Kidney capillary endothelial cell (primary cell): ENCODE measurements at places on chromosomes 2 and 18.
A peak's percentile ranks its signal among the peaks of the same experiment; 100 is the strongest.

GRCh38 chr18:48781163-48781987, 169.4 kb downstream of the SMAD7 start:
- DNase-seq: peak; percentile 72

DNA sequence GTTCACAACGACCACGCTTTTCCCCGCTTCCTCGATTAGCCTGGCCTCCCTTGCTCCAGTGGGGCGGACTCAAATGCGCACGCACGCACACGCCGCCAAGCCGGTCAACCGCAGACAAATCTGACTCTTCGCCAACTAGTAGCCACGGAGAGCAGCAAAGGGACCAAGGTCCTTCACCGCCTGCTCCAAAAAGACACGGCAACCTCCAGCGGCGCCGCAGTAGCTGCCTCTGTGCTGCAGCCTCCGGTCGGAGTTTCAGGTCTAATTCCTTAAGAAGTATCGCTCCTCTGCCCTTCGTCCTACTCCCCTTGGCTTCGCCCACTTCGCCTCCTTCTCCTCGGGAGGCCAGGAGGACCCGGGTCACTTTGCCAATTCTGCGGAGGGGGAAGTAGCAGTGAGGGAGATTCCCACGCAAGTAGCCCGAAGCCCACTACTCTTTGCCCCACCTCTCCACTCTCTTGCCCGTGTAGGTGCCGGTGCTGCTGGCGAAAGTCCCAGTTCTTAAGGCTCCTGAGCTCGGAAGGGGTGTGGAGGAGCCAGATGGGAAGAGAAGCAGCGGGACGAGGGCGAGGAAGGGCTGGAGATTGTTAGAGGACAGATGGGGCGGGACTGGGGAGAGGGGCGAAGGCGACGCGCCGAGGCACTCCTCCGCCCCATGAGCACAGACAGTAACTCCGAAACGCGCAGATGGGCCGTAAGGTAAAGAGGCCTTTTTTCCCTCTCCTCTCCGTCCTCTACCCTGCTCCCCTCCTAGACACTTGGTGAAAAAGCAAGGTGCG, 615 bp downstream of the AKAIN1 start:
- DNase-seq: no peak

- DNase-seq: no peak
Observed at GRCh38 chr2:27071990-27072830, 756 bp upstream of the OST4 start.

- no peak for DNase-seq
Observed at GRCh38 chr18:14933049-14933851, 185.3 kb downstream of the ANKRD30B start.

GRCh38 chr2:98507891-98508708, 63.4 kb downstream of the INPP4A start:
- DNase-seq: no peak

GRCh38 chr2:202122980-202123720, 50.1 kb downstream of the KIAA2012 start:
- DNase-seq: no peak

DNA sequence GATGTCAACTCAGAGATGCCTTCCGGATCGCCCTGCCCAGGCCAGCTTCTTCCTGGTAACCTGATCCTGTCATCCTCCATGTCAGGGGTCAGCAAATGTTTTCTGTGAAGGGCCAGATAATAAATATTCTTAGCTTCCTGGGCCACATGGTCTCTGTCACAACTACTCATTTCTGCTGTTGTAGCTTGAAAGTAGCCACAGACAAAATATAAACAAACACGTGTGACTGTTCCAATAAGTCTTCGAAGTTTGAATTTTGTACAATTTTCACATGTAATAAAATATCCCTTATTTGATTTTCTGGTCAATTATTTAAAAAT, 35.8 kb downstream of the ANXA4 start:
- DNase-seq: no peak

DNA sequence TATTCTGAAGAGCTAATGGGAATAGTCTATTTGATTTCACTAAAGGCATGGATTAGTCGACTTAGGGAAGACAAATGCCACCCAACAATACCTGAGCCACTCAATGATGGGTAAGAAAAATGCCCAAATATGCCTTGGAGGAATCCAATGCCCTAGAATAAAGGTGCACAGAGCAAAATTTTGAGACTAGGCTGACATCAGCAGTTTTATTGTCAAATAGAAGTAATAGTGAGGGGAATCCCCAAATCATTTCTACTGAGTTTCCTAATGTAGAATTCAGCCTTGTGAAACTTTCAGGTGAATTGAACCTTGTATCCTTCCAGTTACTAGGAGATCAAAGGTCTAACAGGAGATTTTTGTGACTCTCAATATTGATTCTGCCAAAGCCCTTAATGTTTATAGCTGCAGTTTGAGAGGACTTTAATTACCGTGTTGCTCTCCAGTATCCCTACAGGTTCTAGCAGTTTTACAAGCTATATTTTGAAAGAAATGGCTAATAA, 50.8 kb upstream of the THSD7B start:
- DNase-seq: no peak

DNA sequence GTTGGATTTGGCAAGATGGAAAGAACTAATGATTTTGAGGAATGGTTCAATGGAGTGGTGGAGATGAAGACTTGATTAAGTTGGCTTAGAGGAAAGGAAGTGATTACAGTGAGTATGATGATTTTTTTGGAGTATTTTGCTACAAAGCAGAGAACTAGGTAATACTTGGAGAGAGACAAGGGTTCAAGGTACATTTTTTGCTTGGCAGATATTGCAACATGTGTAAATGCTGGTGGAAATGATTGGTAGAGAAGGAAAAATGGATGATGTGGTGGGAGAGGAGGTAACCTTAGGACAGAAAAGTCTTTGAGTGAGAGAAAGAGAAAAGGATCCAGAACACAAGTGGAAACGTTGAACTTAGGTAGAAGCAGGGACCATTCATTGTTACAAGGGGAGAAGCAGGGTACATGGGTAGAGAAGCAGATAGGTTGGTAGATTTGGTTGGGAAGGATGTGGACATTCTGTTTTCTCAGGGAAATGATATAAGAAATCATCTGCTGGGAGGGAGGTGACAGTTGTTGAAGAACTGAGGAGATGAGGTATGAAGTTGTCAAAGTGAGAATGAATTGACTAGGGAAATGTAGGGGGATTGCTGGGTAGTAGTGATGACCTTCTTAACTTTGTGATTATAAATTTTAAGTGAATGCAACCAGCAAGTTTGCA, 6.5 kb downstream of the EHBP1 start:
- no peak for DNase-seq

DNA sequence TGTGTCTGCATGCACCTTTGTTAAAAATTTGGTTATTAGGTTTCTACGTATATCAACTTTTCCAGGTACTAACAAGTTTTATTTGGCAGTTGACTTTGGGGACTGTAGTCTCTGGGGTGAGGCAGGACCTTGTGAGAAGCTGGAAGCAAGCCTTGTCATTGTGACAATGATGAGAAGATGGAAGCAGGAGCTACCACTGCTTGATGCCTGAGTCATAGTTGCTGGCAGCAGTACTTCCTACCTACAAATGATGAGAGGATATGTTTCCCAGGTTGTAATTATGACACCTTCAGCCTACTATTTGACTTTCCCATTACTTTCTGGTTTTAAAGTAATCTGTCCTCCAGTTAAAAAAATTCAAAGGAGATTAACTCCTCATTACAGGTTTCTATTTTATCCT, 516.3 kb downstream of the NRXN1 start:
- DNase-seq: no peak

DNA sequence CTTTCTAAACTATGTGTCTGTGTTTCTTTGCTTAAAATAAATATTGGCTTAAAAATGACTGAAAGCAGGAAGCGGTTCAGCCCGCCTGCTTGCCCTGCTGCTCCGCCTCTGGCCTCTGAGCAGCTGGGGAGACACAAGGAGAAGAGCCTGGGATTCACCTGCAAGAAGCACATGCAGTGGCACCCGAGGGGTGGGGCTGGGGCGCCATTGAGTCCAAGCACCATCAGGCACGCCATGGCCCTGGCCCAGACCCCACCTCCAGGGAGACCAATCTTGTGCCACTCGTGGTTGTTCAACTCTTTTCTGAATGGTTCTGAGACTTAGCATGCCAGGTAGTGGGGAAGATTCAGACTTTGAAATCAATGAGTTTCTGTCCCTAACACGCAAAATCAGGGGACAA, 495.5 kb upstream of the MYT1L start:
- DNase-seq: no peak

- DNase-seq: no peak
Observed at GRCh38 chr2:150107170-150107569, 380.3 kb downstream of the RND3 start.

DNA sequence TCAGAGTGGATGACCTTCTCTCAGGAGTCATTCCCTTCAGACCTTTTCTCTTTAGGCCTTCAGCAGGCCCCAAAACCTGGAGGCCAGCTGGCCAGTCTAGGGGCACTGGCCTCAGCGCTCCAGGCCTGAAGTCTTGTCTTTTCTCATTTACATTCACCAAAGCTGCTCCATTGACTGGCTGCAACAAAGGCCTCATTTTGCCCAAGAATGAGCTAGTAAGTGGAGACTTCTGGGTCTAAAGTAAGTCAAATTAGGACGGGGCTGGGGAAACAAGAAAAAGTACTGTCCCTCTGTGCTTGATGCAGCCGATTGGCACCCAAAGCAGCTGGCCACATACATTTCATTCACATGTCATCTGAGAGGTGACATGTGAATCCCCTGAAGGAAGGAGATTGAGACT, 83.8 kb upstream of the RIOK3 start:
- no peak for DNase-seq

- peak; percentile 11 for DNase-seq
Observed at GRCh38 chr2:241637795-241638660, 535 bp downstream of the ATG4B start.

GRCh38 chr2:240959941-240960308, 38.5 kb upstream of the SNED1 start:
- DNase-seq: no peak

- DNase-seq: no peak
Observed at GRCh38 chr2:88614497-88615157, 12.6 kb downstream of the EIF2AK3 start.

DNA sequence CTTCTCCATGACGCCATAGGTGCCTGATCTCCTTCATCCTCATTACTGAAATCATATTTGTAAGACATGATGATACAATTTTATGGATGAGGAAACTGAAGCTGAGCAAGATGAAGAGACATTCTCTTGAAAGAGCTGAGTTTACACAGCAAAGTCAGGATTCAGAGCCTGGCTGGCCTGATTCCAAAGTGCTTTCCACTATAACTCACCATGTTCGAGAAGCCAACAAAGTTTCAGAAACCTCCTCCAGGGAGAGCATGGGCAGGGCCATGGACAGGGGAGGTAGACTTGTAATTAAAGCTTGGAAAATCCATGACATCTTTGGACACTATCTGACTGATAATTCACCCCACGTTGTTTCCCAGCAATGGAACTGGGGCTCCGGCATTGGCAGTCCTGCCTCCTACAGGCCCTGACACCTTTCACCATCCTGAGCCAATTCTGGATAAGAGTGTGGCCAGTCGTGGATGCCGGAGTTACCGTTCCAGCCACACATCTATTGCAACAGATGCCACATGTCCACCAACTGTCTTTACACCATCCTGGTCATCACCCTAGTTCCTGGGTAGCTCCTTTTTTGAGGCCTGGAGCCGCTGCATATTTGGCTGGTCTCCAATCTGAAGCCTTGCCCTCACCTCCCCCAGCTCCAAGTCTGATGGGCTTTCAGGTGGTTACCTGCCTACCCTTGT, 85.0 kb upstream of the PPP1CB start:
- DNase-seq: no peak

GRCh38 chr2:128282976-128283810, 35.5 kb downstream of the HS6ST1 start:
- no peak for DNase-seq

DNA sequence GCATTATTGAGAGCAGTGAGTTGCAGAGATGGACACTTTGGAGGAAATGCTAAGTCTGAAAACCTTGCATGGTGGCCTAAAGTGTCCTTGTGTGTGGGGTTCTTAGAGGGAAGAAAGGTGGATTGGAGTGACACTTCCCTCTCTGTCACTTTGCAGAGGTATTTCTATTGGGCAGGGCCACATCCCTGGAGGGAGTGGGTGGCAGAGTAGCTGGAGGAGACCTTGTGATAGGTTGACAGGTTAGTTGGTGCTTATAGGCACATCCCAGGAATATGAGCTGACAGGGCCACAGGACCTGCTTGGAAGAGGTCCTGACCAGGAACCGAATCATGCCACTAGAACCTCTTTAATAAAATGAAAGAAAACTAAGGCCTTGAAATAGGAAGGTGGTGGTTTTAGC, 972 bp upstream of the IGFBP5 start:
- DNase-seq: no peak

DNA sequence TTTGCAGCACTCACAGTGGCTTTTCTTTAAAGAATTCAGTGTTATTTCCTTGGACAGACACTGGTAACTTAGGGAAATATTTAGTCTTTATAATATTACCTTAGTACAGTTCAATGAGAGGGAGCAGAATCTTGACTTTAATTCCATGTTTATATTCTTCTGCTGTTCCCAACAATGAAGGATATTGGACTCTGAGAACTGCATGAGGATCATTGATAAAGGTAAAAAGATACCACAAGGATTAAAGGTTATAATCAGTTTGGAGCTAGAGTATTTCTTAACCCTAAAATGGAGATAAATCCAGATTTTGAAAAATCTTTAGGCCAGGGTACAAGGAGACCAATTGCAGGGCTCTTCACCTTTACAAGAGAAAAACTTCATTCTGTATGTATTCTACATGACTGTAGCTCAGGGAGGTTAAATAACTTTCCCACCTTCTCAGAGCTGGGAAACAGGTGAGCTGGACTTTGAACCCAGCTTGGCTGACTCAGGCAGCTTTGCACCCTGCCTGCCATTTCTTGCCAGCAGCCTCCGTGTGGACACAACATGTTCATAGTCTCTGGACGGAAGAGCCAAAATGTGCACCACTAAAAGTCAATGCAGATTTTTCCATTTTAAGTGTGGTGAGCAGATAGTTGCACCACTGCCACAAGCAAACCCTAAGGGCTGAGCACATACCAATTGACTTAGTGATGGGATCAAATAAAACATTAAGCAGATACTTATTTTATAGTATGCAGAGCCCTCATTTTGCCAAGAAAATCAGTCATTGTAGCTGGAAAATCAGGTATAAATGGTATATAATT, 26.7 kb downstream of the UPP2 start:
- no peak for DNase-seq

DNA sequence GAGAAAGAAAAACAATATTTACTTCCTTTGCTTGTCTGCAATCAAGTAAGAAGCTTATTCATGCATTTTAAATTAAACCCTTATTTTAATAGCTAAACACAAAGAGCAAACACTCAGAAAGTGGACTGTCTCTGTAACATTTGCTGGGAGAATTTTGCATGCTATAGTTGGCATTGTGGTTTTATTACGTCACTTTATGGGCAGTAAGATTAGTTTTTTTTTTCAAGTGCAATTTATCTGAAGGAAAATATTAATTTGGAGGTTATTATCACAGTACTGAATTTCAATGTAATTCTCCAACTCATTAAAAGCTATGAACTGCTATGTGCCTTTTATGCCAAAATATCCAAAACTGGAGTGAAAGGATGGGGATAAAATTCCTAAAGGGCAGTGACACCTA, 103.3 kb downstream of the TMEFF2 start:
- DNase-seq: no peak

- DNase-seq: no peak
Observed at GRCh38 chr18:78159397-78159796, 820.2 kb upstream of the SALL3 start.

- DNase-seq: no peak
Observed at GRCh38 chr2:120182019-120182560, 41.1 kb downstream of the TMEM185B start.

- DNase-seq: no peak
Observed at GRCh38 chr2:112140205-112140802, 2.1 kb downstream of the FBLN7 start.
